ENCODE measurements at places on chromosomes 4 and X.

GRCh38 chrX:68916891-68917290, 88.1 kb downstream of the EFNB1 start:
- DNase-seq, result no peak

DNA sequence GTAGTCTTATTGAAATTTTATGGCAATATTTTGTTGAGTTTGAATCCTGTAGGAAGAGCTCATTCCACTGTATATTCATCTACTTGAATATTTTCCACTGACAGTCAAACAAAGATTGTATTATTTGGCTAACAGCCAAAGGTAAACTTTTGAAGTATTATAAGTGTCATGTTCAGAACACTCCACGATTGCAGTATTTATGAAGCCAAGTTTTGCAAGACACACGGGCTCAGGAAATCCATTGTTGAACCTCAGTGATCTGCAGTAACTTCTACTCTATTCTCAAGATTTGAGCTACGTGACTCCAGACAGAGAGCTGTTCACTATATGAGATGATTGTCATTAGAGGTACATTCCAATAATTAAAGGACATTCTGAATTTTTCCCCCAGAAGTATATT, 302.7 kb upstream of the ADGRL3 start:
- no peak for DNase-seq

DNA sequence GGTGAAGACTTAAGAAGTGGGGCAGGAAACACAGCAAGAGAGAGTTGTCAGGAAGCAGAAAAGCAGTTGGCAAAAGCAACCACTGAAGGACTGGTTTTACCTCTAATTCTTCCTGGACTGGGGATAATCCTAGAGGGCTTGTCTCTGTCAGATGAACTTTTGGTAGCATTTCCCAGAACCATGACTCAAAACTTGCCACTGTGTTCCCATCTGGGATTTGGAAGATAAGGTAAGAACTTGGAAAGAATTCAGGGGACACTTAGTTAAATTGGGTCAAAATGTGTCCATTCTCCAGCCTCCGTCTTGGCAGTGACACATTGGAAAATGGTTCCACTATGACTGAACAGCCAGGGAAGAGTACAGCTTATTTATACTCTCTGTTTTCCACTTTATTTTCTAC, 55.7 kb downstream of the CD38 start:
- no peak for DNase-seq

DNA sequence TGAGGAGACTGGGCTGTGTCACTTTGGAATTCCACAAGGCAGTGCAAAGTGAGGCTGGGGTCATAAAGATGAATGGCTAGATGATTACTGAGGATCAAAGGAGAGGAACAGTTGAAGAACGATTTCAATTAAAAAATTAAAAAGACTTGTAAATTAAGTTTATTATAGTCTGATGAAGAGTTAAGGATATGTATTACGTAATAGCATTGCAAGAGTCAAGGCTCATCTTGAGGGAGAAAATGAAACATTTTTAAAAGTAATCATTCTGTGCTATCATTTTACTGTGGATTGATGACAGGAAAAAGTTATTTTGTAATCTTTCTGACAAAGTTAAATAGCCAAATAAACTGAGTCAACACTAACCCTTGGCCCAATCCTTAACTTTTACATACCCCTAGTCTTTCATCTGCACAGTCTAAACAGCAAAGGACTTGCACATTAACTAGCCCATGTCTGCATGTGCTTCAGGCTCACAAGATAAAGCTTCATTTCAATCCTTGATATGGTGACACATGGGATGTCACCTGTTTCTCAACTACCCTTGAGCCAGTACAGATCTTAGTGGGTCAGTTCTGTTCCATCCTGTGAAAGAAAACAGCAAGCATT, 465.5 kb upstream of the CTSO start:
- no peak for DNase-seq

- no peak for DNase-seq
Measured at GRCh38 chr4:45539142-45539814, 584.6 kb downstream of the GABRG1 start.

DNA sequence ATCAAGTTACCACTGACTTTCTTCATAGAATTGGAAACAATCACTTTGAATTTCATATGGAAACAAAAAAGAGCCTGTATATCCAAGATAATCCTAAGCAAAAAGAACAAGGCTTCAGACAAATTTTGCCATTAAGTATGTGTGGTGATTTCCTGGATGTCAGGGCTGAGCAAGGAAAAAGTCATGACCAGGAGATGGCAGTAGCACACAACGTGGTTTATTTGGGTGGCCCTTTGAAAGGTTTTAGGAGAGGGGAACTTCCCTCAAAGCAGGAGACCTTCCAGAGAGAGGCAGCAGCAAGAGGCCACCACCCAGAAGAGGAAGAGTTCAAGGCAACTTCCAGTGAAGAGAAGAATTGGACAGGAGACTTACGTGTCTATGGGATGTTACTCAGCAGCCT, 18.1 kb upstream of the ZXDB start:
- DNase-seq, result peak; percentile 8

GRCh38 chr4:82045267-82045666, 328.5 kb downstream of the HNRNPD start:
- no peak for DNase-seq

DNA sequence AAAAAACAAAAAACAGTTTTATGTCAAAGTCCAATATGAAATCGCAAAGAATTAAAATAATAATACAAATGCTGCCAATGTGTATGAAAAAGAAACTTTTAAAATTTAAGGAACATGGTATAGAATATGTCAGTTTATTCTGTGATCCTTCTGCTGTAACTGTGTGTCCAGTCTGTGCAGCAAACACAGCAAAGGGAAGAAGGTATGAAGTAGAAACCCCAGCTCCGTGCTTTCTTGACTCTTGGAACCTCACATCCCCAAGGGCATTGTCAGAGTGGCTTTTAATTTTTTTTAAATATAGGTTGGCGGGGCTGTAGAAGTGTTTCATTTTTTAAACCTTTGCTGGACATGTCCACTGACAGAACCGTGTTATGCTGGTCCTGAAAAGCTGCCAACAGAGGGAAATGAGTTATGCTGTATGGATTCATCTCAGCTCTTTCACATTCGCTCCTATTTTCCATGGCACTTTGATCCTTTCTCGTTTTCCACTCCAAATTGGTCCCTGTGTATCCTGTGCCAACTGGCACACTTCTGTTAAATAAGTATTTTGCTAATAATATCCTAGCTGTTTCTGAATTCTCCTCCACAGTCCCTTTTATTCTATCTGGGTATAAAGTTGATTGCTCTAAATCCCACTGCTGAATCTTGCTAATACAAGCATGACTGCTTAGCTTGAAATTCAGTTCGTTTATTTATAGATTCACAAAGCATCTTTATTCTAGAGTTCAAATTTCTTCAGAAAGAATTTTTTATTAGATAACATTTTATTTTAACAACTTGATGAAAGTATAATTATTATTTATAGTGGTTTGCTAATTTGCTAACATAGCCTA, 127.0 kb upstream of the DDIT4L start:
- no peak for DNase-seq

DNA sequence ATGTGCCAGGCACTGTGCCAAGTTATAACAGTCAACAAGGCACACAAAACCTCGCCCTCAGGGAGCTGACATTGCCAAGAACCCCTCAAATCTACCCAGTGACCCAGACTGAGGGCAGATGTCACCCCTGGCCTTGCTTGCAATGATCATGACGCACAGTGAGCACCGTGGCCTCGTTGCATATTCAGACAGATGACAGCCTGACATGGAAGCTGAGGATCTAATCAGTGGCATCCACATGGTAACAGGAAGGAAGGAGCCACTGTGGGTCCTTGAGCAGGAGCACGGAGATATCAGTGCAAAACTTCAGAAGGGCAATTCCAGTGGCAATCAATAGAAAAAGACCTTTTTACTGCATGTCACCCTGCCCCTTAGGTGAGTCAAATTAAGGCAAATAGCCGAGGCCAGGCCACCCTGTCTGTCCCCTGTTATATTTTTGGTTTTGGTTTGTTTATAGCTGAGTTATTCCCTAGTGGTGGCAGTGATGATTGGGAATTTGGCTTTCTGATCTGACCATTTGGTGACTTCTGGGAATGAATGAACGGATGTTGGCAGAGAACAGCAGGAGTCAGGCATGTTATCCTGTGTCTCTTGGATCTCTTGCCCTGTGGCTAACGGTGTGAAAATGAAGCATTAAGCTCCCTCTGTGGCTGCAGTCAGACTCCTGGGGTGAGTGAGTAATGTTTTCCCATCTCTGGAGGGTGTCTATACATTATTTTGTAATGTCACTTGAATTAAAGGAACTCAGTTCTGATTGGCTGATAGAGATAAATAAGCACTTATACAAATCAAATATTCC, 20.4 kb downstream of the WDR13 start:
- peak; percentile 43 for DNase-seq

DNA sequence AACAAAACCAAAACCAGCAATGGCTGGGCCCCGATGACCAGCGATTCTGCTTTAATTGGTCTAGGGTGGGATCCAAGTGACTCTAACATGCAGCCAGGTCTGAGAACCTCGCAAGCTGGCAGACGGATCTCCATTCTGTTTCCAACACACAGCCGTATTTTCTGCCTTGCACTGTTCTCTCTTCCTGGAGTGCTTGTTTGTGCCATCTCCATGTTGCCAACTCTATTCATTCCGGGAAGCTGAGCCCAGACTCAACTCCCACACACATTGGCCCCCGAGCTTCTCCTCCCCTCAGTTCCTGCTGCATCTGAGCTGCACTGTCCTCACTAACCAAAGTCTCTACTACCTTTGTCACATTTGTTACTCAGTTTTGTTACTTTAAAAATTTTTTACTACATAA, 35.6 kb downstream of the GEMIN8 start:
- no peak for DNase-seq

GRCh38 chr4:100848841-100849240, 331.0 kb upstream of the EMCN start:
- DNase-seq, result no peak

DNA sequence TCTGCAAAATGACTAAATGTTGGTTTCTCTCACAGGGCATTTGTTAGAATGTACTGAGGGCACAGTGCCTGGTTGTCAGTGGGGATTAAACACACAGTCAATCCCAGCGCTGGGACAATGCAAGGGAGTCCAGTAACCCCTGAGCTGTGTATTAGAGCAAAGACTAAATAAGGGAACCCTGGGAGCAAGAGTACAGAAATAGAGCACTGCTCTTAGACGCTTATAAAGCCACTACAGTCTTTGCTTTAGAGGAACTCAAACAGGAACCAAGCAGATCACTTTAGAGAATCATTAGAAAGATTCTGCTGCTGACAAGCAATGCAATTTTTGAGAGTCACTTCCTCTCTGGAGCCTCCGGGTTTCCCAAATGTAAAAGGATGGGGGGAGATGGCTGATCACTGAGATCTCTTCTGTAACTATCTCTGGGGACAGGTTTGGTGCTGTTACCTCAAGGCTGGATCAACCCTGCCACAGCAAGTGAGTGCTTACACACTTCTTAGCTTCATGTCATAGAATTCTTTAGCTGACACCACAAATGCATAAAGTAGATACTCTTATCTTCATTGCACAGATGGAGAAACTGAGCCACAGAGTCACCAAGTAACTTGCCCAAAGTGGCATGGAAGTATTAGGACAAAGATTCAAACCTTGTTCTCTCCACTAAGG, 137.8 kb upstream of the CPEB2 start:
- DNase-seq, result peak; percentile 81

- no peak for DNase-seq
Measured at GRCh38 chr4:128384091-128384520, 96.5 kb upstream of the PGRMC2 start.

DNA sequence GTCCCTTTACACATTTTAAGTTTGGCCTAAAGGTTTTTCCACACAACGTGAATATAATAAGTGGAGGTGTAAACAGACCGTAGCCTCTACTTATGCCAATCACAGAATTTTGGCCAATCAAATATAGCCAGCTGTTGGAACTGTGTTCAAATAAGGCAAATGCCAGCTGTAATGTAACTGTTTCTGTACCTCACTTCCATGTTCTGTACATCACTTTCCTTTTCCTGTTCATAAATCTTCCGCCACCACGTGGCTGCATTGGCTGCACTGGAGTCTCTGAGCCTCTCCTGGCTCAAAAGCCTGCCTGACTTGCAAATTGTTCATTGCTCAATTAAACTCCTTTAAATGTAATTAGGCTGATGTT, 105.1 kb upstream of the SMIM31 start:
- no peak for DNase-seq

DNA sequence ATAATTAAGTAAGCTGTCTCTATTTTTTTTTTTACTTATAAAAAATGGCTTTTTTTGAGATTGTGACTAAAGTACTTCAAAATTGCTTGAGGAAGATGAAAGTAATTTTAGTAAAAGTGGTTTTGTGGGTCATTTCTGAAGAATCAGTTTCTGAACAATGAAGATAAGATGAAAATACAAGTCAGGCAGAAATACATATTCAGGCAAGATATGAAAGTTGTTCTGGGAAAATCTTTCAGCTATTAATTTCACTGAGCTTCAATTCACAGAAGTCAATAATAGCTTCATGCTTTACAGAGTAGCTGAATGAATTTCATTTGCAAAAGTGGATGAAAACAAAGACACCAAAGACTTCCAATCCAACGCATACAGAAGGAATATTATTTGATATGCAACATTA, 305.2 kb upstream of the ARSJ start:
- no peak for DNase-seq

DNA sequence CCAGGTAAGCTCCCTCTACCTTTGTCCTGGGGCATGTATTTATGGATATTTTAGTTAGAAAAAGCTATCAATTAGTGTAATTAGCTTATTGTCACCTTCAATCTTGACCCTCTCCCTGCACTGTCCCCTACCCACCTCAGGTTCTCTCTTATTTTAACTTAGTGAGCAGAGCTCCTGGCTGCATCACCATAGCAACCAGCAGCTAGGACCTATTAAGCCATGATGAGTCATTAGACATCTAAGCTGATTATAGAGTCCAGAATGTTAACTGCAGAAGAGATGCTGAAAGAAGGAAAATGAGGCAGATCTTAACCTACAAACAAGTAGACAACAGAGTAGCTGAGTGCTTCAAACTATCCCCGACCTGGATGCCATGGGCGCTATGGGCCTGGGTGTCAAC, 36.6 kb downstream of the MAGEE2 start:
- no peak for DNase-seq

GRCh38 chr4:6225469-6225868, 25.1 kb upstream of the JAKMIP1 start:
- DNase-seq, result no peak

GRCh38 chrX:35858361-35858760, 60.2 kb downstream of the MAGEB16 start:
- DNase-seq, result no peak

GRCh38 chr4:168485156-168485910, 5.0 kb upstream of the DDX60L start:
- no peak for DNase-seq

- no peak for DNase-seq
Measured at GRCh38 chr4:69848028-69848427, 11.9 kb downstream of the SULT1E1 start.

DNA sequence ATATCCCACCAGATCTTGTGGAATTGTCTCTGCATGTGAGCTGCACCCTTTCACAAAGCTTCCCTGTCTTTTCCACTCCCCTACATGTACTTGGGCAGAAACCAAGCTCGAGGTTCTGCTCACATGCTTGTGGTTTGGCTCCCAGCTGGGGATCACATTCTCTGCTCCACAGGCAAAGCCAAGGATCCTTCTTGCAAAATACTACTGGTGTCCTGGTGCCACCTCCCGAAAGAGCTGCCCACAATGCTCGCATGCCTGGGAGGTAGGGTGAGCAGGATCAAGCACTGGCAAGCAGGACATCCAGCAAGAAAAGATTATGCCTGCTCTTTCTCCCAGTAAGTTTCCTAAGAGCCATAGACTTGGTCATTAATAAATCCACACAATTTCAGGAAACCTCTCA, 45.1 kb upstream of the PPARGC1A start:
- DNase-seq, result no peak
